ENCODE measurements at places on chromosomes 1 and 21.

DNA sequence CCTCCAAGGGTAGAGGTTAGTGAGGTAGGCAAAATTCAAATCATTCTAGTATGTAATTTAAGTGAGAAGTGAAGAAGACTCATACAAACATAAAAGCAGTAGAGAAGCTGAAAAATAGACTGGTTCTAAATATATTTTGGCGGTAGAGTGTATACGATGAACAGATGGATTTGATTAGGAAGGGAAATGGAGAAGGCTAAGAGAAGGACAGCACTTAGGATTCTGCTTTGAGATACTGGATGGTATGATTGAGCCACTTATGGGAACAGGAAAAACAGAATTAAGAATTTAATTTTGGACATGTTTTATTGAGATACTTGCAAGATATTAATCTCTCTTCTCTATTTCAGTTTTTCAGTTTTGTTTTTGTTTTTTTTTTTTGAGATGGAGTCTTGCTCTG lies 60.1 kb downstream of the EPB41 start:
- DNase-seq, result no peak

DNA sequence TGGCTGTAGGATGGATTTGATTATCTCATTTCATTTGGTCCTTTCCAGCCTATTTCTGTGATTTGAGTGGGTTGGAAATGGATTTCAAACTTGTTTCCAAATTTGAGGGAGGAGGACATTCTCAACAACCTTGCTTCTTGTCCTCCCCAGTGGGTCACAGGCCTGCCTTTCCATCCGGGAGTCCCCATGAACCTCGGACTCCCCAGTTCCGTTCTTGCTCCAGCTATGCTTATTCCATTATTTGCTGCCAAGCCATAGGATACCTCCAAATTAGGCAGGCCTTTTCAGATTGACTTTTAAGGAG lies 97.8 kb downstream of the DUSP10 start:
- DNase-seq, result no peak

GRCh38 chr1:28882009-28882628 lies 32.2 kb upstream of the EPB41 start:
- DNase-seq, result peak; percentile 77

GRCh38 chr1:162145280-162145965 lies 75.9 kb downstream of the NOS1AP start:
- DNase-seq, result no peak

- no peak for DNase-seq
Observed at GRCh38 chr1:103492003-103492625, 33.4 kb upstream of the RNPC3 start.

GRCh38 chr1:231201979-231202633 lies 38.9 kb upstream of the GNPAT start:
- no peak for DNase-seq

DNA sequence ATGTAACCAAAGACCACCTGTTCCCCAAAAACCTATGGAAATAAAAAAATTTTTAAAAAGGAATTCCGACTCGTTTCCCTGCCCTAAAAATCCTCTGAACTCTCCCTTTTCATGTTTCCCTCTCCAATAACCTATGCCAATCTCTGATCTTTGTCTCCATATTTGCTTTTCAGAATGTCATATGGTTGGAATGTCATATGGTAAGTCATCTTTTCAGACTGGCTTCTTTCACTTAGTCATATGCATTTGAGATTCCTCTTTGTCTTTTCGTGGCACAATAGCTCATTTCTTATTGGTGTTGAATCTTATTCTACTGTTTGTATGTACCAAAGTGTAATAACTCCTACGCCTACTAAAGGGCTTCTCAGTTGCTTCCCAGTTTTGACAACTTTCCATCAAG lies 117.5 kb downstream of the BACH1 start:
- DNase-seq, result no peak

DNA sequence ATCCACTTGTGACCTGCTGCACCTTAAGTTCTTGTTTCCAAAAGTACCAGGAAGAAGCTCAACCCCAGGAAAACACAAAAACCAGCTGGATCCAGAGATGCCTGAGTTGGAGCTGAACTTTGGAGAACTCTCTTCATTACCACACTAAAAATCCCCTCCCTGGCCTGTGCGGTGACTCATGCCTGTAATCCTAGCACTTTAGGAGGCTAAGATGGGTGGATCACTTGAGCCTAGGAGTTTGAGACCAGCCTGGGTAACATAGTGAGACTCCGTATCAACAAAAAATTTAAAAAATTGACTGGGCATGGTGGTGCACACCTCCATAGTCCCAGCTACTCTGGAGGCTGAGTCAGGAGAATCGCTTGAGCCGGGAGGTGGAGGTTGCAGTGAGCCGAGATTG lies 6.2 kb downstream of the MAP1LC3C start:
- DNase-seq, result peak; percentile 76

- no peak for DNase-seq
Observed at GRCh38 chr1:244329591-244330317, 122.0 kb downstream of the ADSS2 start.

- no peak for DNase-seq
Observed at GRCh38 chr1:16165548-16165947, 9.7 kb upstream of the EPHA2 start.

GRCh38 chr1:207020709-207021107 lies 11.8 kb downstream of the C1orf116 start:
- DNase-seq, result no peak

GRCh38 chr1:190303501-190303900 lies 174.2 kb downstream of the BRINP3 start:
- no peak for DNase-seq

- DNase-seq, result no peak
Observed at GRCh38 chr1:158103861-158104522, 76.7 kb upstream of the CD1D start.

DNA sequence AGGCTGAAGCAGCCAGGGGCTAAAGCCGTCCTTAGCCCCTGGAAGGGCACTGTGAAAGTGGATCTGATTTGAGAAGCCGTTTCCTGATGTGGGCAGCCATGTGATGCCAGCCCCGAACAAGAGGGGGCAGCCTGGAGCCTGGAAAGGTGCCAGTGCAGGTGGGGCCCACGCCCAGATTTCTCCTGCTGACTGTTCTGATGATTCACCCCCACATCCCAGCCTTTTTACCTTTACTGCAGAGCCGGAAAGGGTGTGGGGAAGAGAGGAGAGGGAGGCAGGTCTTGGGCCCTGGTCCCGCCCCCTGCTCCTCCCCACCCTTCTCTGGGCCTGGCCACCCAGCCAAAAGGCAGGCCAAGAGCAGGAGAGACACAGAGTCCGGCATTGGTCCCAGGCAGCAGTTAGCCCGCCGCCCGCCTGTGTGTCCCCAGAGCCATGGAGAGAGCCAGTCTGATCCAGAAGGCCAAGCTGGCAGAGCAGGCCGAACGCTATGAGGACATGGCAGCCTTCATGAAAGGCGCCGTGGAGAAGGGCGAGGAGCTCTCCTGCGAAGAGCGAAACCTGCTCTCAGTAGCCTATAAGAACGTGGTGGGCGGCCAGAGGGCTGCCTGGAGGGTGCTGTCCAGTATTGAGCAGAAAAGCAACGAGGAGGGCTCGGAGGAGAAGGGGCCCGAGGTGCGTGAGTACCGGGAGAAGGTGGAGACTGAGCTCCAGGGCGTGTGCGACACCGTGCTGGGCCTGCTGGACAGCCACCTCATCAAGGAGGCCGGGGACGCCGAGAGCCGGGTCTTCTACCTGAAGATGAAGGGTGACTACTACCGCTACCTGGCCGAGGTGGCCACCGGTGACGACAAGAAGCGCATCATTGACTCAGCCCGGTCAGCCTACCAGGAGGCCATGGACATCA lies at the start of gene SFN:
SFN (plus strand) TSS at position 369 of the 904 bp plus-strand sequence; CDS start at position 433, 64 bp downstream.
- peak; percentile 85 for DNase-seq

GRCh38 chr21:31663584-31664249 lies 4.2 kb downstream of the SOD1 start:
- no peak for DNase-seq

DNA sequence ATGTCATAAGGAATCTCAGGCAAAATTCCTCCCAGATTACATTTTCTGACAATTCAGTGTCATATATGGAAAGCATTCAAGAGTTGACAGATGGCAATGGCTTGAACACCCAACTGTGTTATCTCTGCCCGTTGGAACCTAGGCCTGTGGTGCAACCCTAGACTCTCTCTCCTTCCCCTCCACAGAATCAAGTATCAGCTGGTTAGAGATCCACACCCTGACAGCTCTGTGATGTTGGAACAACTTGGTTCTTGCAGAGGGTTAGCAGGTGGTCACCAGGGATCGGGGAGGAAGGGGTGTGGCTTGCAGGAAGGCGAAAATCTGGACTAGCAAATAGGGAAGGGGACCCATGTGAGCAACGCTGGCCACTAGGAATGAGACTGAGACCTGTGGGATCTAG lies 26.3 kb downstream of the PCSK9 start:
- no peak for DNase-seq

DNA sequence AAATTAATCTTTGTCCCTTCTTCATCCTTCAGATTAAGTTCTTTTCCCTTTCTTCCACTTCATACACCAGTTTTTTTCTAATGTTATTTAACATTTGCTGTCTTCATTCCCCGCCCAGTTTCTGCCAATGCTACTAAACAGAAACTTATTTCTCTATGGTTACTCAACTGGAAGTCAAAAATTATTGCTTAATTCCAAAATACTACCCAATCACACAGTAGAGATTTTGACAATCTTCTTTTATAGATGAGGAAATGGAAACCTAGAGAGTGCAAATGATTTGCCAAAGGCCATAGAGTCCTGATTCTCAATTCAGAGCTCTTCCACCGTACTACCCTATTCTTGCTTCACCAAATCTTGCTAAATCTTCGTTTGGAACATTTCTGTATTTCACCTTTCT lies 58.1 kb upstream of the SH3GLB1 start:
- no peak for DNase-seq

- DNase-seq, result no peak
Observed at GRCh38 chr1:46553506-46553905, 2.1 kb upstream of the KNCN start.

- no peak for DNase-seq
Observed at GRCh38 chr1:220235462-220235861, 36.8 kb downstream of the RAB3GAP2 start.

GRCh38 chr21:33660406-33660805 lies 18.1 kb downstream of the ITSN1 start:
- DNase-seq, result no peak

GRCh38 chr1:244599937-244600350 lies 53.0 kb upstream of the DESI2 start:
- DNase-seq, result peak; percentile 96

DNA sequence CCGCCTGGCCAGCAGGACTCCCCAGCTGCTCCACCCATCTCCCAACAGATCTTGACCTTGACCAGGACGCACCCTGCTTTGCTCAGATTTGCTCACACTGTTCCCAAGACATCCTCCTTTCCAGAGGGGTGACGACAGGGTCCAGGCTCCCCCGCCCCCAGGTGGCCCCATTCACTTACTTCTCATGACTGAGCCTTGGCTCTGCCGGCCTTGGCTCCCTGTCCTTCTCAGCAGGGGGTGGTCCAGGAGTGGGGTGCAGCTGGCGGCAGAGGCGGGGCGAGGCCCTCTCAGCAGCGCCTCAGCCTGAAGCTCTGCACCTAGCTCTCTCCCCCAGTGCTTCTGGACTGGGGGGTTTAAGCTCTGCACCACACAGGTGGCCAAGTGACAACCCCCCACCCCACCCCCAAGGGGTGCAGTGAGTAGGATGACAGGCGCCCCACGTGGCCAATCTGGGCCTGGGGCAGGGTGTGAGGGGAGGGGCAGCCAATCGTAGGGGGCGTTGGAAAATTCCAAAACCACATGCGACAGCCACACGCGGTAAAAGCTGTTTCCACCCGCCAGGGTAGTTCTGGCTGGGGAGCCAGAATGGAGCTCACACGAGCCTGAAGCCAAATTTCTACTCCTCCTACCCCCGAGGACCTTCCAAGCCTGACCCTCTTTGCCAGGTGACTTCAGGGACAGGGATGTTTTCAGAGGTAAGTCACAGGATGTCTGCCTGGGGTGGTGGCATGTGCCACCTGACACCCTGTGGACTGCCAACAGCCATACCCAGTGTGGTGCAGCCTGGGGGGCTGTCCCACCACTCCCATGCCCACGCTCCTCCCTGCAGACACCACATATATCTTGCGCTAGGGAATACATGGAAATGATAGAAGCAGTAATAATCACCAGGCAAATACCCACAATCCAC lies 5.6 kb downstream of the RORC start:
- DNase-seq, result no peak

DNA sequence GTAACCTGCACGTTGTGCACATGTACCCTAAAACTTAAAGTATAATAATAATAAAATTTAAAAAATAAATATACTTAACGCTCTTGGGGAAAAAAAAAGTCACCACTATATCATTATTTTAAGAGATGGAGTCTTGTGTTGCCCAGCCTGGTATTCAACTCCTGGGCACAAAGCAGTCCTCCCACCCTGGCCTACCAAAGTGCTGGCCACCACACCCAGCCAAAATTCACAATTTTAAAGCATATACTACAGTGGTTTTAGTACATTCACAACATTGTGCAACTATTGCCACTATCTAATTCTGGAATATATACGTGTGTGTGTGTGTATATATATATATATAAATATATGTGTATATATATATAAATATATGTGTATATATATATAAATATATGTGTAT lies 5.9 kb downstream of the HMGN2 start:
- no peak for DNase-seq

DNA sequence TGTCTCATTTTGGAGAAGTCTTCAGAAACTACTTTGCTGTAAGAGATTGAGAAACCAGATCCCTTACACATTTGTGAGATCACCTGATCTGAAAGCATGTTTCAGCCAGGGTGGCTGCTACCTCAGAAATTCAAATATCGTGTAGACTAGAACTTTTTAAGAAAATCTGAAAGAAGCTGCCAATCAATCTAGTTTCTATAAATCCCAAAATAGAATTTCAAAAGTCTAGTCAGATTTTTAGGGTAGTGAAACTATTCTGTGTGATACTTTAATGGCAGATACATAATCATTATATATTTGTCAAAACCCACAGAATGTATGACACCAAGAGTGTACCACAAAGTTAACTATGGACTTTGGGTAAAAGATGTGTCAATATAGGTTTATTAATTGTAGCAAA lies 79.9 kb upstream of the PLPPR5 start:
- DNase-seq, result no peak

- DNase-seq, result no peak
Observed at GRCh38 chr1:161499099-161500039, 5.9 kb upstream of the FCGR2A start.

- peak; percentile 87 for DNase-seq
Observed at GRCh38 chr1:12480748-12481362, 137.2 kb downstream of the DHRS3 start.

GRCh38 chr1:248622570-248623001 lies 12.3 kb downstream of the OR2T11 start:
- peak; percentile 65 for DNase-seq

GRCh38 chr1:226104671-226105121 lies 42.2 kb downstream of the H3-3A start:
- peak; percentile 65 for DNase-seq

DNA sequence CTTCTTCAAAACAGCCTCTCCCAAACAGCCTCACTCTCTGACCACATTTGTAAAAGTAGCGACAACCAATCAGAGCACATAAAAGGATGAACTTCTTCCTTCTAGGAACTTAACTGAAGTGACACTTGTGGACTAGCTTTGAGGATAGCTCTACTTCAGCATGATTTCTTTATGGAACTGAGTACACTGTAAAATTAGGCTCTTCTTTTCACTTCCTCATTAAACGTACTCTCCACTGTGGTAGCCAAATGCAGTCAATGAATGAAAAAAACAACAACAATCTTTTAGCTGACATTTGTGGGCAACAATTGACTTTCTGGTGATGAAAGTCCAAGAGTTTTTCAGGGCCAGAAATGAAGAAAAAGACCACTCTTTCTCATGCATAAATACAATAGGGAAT lies 9.6 kb downstream of the LRRC53 start:
- no peak for DNase-seq

Measured in A172 (cell line).